ENCODE measurements at places on chromosomes 1 and 21.

GRCh38 chr1:104878203-104878909, 1128.7 kb downstream of the AMY1C start:
- DNase-seq: no peak

GRCh38 chr1:54551891-54552290, 3.9 kb downstream of the ACOT11 start:
- DNase-seq: no peak

DNA sequence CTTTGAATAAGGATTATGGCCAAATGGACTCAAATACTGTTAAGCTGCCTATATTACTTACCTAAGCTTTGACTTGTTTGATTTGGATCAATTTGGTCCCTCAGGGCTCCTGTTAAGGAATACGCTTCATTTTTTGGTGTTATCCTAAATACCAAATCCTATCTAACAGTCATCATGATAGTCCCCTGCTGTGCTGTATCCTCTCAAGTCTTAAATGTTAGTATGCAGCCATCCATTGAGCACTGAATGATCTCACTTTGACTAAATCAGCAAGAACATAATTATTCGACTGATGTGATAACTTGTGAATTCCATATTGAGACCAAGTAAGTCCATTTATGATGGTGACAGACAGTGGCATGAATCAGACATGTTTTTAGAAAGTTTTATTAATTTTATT, 53.1 kb upstream of the ATF3 start:
- no peak for DNase-seq

DNA sequence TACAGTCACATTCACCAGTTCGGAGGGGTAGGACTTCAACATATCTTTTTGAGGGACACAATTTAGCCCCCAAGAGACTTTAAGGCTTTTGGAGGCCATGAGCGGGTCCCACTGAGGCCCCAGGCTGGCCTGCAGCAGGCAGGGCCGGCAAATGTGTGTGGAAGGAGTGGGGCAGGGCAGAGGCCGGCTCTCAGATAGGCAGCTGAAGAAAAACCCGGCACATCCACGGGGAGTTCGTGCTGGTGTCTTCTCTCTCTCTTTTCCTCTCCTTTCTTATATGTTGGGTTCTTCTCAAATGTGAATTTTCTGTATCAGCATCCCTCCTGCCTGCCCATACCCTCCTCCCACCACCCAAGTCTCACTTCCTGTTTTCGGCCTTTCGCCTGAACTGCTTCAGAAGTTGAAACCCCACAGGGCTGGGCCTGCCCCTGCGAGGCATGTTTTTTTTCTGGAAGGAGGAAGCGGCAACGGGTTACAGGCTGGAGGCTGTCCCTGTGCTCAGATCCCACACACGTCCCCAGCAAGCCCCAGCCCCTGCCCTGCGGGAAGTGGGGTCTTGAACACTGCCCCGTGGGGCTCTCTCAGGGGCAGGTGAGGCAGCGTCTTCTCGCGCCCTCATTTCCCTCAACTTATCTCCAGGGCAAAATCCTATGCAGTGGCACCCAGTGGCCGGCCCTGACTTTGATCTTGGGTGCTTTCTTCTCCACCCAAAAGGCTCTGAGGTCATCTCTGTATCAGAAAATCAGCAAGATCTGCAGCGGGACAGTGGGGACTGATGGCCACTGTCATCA, 9.7 kb upstream of the UMODL1 start:
- DNase-seq: no peak

DNA sequence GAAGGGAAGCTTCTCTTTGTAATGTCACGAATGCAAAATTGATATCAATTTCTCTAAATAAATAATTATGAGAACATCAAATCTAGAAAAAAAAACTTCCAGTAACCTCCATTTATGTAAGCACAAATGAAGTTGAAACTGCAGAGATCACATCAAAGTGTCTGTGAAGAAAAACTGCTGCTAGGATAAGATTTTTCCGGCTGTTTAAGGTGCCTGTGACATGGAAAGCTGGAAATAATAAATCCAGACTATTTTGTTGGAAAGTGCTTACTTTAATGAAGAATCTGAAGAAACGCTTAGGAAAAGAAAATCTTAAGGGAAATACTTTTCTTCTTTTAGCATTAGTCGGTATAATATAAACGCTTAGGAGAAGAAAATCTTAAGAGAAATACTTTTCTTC, 57.0 kb downstream of the CHRM3 start:
- no peak for DNase-seq

DNA sequence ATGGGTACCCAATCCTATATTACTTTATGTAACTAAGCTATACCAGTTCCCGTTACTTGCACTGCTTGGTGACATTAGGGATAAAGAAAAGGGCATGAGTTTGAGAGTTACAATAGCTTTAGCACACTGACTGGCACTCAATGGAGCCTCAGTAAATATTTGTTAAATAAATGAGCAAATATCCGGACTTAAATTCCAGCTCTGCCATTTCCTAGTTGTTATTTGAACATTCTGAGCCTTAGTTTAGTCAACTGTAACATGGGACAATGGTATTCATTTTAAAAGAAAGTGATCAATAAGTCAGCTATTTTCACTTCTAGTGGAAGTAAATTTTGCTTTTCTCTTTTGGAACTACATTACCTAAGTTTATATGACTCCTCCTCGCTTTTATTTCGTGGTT, 198.7 kb downstream of the ZC3H11B start:
- DNase-seq: no peak

DNA sequence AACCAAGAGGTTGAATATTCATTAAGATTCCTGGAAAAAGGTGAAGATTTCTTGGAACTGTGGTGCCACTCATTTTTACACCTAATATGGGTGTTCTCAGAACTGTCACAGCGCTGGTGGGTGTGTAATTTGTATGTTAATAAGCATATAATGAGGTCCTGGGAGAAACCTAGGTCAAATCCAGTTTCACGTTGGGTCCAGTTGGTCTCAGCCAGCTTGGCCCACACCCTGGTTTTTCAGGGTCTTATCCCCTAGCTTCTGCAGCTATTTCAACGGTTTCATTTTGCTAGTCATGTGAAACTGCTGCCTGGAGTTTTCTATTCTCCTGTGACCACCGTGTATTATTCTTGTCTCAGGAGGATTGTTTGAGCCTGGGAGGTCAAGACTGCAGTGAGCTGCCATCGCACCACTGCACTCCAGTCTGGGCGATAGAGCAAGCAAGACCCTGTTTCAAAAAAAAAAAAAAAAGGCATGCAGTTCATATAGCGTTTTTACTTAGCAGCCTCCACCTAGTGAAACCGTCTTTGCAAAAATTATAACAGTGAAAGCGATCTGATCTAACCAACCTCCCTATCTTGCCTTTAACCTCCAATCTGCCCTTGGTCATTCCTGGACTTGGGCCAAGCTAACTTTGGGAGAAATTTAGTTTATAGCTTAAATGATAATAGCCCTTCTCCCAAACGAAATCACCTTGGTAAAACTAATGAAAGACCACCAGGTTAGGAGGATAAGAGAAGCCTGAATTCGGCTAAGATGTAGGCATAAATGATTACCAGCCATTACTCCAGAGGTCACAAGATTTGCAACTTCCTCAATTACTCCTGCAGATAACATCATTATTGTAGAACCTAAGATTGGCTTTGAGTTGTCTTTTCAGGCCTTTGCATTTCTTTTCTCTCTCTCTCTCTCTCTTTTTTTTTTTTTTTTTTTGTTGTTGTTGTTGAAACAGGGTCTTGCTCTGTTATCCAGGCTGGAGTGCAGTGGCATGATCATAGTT, 44.0 kb downstream of the PTAFR start:
- DNase-seq: no peak

GRCh38 chr1:48194801-48195200, 27.7 kb upstream of the SLC5A9 start:
- no peak for DNase-seq

GRCh38 chr1:61361931-61362330, 279.6 kb downstream of the NFIA start:
- DNase-seq: no peak

GRCh38 chr21:23612210-23612609, 1995.1 kb downstream of the MRPL39 start:
- DNase-seq: no peak
